HT-29 (cell line): ENCODE measurements at places on chromosomes 1 and 21.
A peak's percentile ranks its signal among the peaks of the same experiment; 100 is the strongest.

- DNase-seq, result no peak
Measured at GRCh38 chr1:212677136-212677535, 22.5 kb downstream of the BATF3 start.

- DNase-seq, result no peak
Measured at GRCh38 chr1:9591669-9592509, 3.2 kb downstream of the TMEM201 start.

- DNase-seq, result no peak
Measured at GRCh38 chr1:6294080-6294889, 33.4 kb upstream of the GPR153 start.

DNA sequence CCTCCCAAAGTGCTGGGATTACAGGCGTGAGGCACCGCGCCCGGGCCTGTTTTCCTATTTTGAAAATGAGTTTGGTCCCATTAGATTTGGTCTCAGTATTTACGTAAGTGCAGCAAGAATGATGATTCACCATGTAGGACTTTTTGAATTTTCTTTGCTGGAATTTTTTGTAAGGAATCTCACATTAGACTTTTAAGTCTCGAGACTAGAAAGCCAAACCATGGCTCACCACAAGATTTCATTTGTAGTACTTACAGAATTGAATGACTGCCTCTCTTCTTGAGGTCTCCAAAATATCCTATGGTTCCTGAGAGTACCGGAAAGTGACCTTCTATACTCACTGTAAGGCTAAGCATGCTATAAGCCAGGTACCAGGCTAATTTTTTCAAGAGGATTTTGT lies 325 bp downstream of the OR14A2 start:
- DNase-seq, result no peak

DNA sequence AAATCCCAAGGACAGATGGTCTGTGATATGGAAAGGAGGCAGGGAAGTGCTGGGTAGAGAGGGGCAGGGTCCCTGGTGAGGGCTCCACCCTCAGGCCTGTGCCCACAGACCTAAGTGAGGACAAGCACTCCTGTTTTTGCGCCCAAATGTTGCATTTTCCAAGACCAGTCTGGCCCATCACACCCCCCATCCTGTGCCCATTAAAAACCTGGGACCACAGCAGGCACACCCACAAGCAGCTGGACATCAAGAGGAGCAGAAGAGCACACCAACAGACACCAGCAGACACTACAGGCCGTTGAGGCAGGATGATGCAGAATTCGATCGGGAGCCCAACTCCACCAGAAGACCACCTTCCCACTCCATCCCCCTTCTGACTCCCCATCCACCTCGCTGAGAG lies 72.8 kb downstream of the DMRTA2 start:
- DNase-seq, result no peak

DNA sequence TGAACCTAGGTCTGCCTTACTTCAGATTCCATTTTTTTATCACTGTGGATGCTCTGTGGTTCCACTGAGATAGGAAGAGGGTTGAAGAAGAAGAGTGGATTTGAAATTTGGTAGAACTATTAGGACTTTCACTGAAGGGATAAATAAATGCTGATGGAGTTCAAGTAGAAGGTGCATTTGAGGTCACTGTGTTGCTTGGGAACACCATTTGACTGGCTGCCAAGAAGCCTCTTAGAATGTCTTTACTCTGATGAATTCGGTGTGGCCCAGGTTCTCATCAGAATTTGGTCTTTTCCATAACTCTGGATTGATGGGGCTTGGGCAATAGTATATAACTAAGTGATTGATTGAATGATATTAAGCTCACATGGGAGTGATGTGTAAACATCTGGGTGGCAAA lies 11.9 kb downstream of the XPR1 start:
- no peak for DNase-seq

DNA sequence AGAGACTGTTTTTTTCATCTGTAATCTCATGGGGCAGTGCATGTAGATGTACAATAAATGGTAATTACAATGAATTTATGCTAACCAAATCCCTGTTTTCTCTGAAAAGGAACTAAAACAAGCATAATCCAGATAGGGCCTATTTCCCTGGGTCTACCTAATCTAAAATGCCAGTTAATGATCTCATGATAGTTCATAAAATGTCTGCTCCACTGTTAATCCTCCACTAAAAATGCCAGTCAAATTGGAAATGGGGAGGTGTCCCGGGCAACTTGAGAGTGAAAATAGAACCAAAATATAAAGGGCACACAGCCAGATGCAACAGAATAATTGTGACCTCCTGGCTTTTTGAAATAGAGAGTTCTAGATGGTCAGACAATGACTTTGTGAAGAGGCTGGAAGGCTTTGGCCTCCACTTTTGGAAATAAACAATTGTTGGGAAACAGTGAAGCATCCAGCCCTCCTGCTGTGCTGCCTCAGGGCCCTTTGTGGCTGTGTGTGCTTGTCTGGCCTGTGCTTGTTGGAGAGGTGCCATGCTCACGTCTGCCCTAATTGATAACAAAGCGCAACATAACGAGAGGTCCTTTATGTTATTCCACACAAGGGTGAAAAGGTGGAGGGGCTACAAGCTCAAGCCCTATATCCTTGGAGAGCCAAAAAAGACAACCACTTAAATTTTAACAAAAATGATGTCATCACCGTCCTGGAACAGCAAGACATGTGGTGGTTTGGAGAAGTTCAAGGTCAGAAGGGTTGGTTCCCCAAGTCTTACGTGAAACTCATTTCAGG lies 97.7 kb downstream of the ATP5PO start:
- DNase-seq, result no peak

DNA sequence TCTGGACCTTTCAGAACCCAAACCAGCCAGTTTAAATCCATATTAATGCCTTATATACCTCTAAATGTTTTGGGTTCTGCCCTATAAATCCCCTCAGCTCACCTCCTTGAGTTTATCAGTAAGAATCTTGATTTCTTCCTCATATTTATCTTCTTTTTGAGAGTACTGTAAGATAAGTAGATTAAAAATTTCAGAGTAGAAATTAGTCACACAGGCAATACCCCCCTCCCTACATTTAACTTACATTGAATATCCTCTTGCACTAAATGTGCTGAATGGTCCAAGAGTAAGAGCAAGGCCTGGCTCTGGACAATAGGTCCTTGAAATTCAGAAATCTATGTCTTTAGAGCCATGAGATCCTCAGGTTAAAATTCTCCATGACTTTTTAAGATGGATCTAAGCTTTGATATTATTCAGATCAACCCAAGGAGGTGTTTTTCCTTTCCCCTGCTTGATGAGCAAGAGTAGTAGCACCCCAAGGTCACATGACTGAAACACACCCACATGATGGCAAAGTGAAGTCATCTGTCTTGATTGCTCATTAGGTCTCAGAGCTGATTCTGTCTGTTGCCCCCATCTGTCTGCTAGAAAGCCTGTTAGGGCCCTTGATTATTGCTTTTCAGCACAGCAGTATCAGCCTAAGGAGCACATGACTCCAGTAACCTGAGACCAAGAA lies 15.8 kb upstream of the NUP210L start:
- DNase-seq, result no peak

GRCh38 chr1:236750928-236751327 lies 44.2 kb upstream of the MTR start:
- DNase-seq, result no peak

- DNase-seq, result no peak
Measured at GRCh38 chr1:170703591-170703990, 39.7 kb downstream of the PRRX1 start.

DNA sequence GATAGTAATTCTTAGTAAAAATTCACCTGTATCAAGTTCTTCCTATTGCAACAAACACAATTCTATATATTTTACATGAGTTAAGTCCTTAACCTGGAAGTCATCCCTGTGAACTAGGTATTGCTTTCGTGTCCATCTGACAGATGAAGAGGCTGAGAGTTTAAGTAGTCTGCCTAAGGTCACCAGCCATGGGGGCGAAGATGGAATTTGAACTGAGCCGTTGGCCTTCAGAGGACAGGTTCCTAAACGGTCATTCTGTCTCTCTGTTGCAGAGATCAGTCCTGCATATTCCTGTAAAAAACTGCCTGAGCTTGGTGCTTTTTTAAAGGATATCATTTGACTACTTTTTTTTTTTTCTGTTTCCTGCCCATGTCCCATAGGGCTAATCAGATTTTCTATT lies 10.2 kb upstream of the POFUT2 start:
- DNase-seq, result no peak

DNA sequence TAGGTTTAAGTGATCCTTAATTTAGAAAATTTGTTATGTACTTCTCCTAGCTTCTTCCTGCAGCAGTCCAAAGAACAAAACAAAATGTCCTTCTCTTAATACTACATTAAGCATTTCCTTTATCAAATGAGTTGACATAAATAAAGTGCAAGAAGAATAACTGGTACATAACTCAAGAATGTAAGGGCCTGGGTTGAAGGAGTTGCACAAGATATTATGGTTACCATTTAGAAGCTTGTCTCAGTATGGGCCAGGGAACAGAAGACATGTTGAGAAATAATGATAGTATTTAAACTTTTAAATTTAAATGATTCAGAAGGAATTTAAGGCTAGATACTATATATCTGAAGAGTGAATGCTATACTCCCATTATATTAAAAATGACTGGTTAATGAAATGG lies 23.5 kb downstream of the SUCO start:
- no peak for DNase-seq

GRCh38 chr1:27318596-27318995 lies 3.4 kb upstream of the TMEM222 start:
- DNase-seq, result no peak

DNA sequence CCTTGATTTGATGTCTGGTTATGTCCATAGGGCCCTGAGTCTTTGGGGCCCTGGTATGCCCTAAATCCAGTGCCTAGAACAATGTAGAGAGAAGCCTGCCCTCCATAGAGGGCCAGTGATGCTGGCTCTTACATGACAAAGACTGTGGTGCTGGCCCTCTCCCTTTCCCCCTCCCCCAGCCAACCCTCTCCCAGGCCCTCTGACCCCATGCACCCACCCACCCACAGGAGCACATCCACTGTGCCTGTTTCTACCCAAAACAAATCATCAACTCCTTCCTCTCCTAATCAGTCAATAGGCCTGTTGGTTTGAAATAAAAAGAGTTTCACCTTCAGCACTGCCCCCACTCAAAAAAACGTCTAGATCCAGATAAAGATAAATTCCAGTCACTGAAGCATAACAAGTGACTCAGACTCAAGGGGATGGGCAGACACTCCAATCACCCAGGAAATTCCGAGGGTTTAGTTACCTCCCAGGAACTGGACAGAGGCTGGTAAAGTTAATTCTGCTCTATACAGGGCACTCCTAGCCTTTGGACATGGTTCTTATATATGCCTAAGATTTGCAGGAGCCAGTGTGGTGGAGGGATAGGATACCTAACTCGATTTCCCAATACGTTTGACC lies 144.8 kb upstream of the VANGL1 start:
- DNase-seq, result no peak

DNA sequence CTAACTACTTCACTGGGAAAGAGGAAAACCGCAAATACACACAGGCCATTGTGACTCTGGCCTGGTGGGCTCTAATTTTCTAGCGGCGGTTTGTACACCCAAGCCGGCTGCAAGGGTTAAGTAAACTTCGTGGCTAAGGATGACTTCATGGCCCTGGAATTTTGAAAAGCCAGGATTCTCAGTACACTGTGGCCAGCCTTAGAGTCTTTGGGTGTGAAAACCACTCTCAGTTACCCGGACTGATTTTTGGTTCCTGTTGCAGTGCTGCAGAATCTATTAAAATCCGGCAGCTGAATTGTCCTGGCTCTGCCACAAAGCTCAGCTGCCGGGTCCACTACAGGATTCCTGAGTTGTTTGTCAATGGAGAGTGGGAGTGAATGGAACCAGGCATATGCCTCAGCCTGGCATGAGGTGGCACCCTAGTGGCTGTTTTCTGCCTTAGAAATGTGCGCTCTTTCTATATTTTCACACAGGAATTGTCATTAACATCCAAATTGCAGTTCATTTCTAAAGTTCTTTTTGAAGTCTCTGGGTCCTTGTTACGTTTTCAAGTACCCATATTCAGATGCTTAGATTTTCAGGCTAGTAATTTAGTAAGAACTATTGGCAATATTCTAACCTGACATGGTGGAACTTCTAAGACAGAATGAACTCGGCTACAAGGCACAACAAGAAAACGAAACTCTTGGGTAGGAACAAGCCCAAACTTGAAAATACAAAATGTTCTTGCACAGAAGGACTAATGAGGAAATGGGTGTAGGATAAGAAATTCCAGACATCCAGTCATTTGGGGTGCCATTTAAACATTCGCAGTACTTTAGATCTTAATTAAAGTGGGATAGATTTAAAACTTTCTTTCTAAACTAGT lies 255.9 kb downstream of the NFIA start:
- DNase-seq, result peak; percentile 86

DNA sequence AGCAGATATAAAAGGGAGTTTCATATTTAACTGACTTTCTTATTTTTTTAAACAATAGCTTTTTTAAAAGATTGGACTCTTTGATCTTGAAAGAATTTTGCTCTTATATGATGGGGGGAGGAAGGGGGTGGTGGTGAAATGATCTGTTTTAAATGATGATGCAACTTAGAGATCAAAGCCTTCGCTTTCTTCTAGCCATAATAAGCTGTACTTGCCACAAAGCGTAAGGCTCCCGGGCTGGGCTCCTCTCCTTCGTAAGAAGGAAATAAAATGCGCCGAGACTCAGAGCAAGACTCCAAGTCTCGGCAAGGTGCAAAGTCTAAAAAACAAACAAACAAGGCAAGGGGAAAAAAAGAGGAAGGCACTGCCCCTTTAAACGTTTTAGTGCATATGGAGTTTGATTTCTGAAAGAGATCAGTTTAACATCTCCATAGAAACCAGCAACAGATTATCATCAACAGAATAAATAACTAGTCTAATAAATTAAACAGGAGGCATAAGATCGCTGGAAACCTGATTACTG lies 3.3 kb downstream of the CASZ1 start:
- DNase-seq, result peak; percentile 79

DNA sequence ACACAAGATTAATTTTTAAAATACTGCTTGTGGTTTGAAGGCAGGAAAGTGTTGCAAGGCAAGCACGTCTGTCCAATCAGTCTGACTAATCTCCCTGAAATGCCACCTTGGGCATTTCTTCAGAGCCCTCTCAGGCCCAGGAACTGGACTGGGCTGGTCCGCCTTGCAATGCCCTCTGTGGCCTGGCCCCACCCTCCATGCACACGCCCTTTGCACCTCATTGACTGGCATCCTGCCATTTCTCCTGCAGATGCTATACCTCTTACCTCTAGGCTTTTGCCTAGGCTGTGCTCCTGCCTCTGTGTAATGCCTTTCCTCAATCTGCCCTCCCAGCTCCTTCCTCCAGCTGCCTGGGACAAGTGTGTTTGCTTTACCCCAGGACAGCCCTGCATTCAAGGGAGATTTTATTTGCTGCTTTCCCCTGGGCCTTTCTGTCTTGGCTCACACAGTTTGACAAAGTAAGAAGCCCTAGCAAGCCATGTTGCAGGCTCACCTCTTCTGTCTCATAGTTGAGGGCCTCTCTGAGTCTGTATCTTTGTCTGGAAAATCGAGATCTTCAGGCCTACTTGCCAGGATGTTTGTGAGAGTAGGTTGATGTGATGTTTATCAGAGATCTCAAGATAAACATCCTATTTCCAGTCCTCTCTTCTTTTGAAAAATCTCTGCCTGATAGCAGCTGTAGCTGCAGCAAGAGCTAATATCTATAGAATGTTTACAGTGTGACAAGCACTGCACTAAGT lies 149.2 kb upstream of the JUN start:
- peak; percentile 97 for DNase-seq

DNA sequence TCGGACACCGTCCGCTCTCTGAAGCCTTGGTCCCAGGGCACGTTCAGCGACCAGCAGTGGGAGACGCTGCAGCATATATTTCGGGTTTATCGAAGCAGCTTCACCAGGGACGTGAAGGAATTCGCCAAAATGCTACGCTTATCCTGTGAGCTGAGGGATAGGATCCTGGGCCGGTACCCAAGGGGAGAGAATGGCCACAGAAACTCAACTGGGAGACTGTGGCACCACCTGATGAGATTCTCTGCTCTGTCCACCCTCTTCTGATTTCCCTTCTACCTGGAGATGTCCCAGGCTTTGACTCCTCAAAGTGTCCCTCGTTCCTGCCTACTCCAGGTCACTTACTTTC lies 855 bp downstream of the CD1D start:
- DNase-seq, result no peak
